Pancreas (tissue), 10 donors: ENCODE measurements at places on chromosomes 2 and 18. TPM values are rescaled to one million over a fixed set of nuclear protein-coding genes. Genes with fewer than 3 reads are reported as not detected.

- no peak for DNase-seq
Measured at GRCh38 chr2:98914713-98915580, 21.1 kb downstream of the CRACDL start.

The MAB21L4 gene
- 0.19 TPM for total RNA-seq

GRCh38 chr2:96783388-96783787, 22.7 kb downstream of the CNNM4 start:
- no peak for DNase-seq

DNA sequence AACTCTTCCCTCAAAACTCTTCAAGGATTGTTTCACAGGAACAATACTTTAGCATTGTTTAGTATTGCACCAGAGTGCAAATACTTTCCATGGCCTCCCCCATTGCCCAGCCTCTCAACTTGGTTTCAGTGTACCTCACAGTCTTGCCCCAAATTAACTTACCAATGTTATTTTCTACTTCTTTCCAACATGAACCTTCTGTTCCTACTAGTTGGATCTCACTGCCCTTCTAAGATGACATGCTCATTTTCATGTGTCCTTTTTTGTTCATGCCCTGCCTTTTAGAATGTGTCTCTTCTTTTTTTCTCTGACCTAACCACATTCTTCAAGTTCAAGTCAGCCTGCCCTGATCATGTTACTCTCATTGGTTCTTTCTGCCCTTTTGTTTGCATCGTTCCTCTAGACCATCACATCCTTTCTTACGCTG, 4.1 kb downstream of the SPATS2L start:
- DNase-seq = no peak

DNA sequence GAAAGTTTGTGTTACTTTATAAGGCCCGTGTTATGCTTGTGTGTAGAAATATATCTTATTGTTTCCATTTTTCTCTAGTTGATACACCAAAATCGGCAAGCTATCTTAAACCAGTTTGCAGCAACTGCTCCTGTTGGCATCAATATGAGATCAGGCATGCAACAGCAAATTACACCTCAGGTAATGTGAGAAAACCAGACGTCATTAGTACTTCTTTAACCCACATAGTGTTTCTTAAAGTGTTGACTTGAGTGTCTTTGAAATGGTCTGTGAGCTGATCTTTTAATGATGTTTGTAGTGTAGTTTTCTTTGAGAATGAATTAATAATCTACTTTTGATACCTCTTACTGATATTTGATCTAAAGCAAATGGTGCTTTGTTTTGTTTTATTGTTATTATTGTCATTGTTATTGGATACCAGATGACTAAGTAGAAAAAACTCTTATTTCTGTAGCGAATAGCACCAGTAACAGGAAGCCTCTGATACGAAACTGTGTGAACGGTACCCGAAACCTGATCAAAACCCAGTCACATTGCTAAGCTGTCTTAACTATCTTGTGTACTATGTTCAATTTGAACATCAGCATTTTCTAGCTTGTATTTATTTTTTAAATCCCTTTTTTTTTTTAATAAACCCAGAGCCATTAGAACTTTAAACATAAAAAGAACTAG, 53.7 kb downstream of the PTRHD1 start:
- no peak for DNase-seq

- DNase-seq = no peak
Measured at GRCh38 chr2:102401456-102401855, 21.5 kb upstream of the IL18RAP start.

GRCh38 chr18:24112874-24113615, 25.8 kb upstream of the CABYR start:
- peak; percentile 84 for DNase-seq

- no peak for DNase-seq
Measured at GRCh38 chr18:49856496-49856895, 43.2 kb upstream of the ACAA2 start.

- DNase-seq = no peak
Measured at GRCh38 chr2:203340791-203341487, 12.7 kb downstream of the ABI2 start.

GRCh38 chr18:80033181-80034067, 810 bp upstream of the RBFA start:
- DNase-seq = no peak

GRCh38 chr2:208311954-208312353, 45.9 kb downstream of the PIKFYVE start:
- no peak for DNase-seq

GRCh38 chr2:118291251-118291880, 203.1 kb downstream of the INSIG2 start:
- no peak for DNase-seq

DNA sequence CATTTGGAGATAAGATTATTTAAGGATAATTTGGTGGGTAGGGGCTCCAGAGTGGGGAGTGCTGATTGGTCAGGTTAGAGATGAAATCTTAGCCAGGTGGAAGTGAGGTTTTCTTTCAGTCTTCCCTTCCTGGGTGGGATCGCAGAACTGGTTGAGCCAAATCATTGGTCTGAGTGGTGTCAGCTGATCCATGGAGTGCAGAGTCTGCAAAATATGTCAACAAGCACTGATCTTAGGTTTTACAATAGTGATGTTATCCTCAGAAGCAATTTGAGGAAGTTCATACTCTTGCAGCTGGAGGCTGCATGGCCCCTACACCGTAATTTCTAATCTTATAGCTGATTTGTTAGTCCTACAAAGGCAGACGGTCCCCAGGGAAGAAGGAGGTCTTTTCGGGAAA, 1483.4 kb upstream of the ZEB2 start:
- no peak for DNase-seq

DNA sequence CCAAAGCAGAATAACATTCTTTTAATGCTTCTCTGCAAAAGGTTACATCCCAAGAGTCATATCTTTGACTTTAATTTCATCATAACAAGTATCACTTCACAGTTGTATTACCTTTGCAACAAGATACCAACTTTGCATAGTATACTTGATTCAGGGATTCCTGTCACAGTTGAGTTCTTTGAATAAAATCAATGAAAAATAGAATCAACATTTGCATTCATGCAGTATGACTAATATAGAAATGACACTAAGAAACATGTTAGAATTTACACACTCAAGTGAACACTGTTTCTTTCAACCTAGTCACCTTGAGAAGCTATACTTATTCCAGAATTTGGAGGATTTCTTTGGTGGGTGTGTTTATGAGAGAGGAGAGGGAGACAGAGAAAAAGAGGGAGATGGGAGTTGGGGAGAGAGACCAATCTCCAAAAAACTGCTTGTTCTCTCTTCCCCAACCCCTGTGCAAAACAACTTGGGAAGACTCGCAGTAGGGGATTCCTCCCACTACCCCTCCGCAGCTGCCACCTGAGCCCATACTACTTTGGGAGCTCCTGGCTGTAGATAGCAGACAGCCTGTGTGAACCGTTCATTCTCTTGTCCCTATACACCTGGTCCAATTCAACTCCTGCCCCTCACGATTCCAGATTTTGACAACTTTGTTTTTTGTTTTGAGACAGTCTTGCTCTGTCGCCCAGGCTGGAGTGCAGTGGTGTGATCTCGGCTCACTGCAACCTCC, 57.7 kb downstream of the PELI1 start:
- no peak for DNase-seq

DNA sequence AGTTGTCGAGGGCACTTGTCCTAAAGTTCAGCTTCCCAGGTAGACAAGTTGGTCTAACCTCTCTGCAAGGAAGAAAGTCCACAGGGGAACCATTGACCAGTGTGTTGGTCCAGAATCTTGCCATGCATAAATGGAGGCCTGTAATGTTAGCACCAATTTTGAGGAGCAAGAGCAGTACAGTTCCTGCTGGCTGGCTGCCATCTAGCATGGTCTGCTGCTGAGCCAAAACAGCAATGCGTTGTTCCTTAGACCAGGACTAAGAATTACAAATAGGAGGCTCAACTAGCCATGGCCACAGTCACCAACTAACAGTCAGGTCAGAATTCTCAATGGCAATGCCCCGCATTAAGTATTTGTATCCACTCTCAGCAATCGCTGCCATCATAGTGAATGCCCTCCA, 72.8 kb upstream of the WIPF1 start:
- no peak for DNase-seq

The ARHGAP28 gene
- 5.5 TPM for total RNA-seq

- DNase-seq = no peak
Measured at GRCh38 chr2:6863792-6864191, 1.9 kb downstream of the CMPK2 start.

DNA sequence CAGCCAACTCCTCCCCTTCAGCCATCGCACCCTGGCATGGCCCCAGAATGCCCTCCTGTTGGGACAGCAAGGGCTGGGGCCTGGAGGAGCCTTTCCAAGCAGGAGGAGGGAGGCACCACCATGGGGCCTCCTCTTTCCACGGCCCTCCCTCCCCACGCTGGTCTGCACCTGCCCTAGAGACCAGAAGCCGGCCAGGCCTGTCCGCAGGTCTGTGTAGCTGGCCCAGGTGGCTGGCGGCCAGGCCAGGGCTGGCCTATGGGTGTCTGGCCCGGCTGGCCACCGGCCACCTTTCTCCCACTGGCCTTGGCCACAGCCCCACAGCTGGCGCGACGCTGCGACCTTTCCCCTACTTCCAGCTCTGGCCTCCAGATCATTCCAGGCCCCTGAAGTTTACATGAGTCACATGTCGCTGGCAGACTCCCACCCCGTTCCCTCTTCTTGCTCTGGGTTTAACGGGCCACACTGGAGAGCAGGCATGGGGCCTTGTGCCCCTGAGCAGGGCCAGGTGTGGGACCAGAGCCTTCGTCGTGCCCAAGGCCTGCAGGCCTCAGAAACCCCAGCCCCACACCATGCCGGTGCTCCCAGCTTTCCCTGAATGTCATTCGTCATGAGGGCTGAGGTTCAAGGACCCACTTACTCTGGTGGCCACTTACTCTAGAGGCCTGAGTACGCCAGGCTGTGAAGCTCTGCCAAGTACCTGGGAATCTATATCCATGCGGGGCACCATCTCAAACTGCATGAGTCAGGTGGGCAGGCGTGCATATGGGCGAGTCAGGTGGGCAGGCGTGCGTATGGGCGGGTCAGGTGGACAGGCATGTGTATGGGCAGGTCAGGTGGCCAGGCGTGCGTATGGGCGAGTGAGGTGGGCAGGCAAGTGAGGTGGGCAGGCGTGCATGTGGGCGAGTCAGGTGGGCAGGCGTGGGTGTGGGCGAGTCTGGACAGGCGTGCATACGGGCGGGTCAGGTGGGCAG, 33.3 kb upstream of the KLF11 start:
- peak; percentile 99 for DNase-seq

The CNRIP1 gene
- total RNA-seq = 4.8 TPM

The RIT2 gene
- total RNA-seq = not detected

DNA sequence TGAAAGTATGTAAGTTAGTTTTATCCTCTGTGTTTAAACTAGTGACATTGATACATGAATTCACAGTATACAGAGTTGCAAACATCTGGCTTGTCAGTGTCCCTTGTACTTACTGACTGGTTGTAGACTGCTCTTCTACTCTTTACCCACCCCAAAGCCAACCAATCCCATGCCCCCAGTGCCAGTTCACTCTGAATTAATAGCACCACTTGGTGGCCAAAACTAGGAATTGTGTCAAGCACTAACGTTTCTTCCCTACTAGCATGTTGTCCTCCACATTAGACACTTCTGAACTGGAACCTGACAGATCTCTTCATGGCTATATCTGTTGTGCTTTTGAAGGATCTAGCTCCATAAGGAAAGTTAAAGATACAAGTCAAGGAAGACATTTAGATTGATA, 27.2 kb upstream of the OTX1 start:
- DNase-seq = no peak

- no peak for DNase-seq
Measured at GRCh38 chr18:75066021-75066880, 142.7 kb downstream of the PTGR3 start.

DNA sequence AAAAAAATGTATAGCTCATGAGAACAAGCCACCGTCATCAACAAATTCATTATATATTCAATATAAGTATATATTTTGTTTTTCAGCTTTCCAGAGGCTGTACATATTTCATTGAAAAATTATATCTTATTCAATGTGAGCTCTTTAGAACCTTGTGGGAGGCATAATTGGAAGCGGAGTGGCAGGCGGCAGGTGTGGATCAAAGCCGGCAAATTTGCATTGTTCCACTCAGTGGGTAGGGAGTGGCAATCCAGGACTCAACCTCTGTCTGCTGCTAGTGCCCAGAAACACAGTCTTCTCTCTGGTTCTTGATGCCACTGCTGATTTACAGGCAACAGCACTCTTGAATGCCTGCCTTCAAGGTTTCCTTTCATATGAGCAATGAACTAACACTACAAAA, 46.9 kb downstream of the GCA start:
- DNase-seq = no peak

The SLC14A1 gene
- total RNA-seq = 1.8 TPM

GRCh38 chr2:240254337-240255164, 114.1 kb upstream of the OTOS start:
- DNase-seq = no peak

DNA sequence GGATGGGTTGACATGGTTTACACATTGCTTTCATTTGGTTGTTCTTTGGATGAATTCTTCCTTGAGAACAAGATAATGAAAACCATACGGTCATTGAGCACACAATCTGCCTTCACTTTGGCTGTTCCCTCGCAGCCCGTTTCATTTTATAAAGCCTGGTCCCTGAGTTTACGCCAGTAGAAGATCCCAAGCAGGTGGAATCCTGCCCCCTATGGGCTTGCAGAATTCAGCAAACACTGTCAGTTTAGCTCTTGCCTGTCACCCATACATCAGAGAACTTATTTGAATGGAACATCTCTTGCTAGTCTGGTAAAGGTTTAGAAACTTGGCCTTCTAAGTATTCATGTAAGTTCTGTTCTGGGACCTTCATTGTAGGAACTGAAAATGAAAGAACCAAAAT, 666.4 kb upstream of the ZEB2 start:
- no peak for DNase-seq

DNA sequence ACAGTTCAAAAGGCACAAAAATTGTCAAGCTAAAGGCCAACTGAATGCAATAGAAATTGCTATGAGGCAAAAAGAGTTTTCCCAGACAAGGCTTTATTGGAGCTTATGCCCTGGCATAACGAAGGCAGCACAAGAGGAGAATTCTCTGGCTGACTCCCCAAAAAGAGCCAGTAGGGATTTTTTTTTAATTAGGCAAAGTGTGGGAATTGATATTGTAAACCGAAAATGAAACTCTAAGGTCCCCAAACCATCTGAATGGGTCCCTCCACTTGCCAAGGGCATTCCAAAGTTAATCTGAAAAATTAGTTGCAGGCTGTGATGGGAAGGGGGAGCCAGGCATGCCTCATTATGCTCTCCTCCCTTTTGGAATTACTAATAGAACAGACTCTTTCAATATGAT, 118.9 kb downstream of the SPOPL start:
- no peak for DNase-seq
